ENCODE measurements at places on chromosomes 1 and 21.

DNA sequence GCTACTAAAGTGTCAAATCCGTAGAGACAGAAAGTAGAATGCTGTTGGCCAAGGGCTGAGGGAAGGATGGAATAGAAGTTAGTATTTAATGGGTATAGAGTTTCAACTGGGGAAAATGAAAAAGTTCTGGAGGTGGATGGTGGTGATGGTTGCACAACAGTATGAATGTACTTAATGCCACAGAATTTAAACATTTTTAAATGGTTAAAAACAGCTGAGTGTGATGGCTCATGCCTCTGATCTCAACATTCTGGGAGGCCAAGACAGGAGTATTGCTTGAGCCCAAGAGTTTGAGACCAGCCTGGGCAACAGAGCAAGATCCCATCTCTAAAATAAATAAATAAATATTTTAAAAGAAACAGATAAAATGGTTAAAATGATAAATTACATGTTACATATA is 44.5 kb downstream of the PIK3R3 start:
- DNase-seq: no peak

- peak; percentile 55 for DNase-seq
Measured at GRCh38 chr1:64242895-64243756, 39.7 kb downstream of the UBE2U start.

DNA sequence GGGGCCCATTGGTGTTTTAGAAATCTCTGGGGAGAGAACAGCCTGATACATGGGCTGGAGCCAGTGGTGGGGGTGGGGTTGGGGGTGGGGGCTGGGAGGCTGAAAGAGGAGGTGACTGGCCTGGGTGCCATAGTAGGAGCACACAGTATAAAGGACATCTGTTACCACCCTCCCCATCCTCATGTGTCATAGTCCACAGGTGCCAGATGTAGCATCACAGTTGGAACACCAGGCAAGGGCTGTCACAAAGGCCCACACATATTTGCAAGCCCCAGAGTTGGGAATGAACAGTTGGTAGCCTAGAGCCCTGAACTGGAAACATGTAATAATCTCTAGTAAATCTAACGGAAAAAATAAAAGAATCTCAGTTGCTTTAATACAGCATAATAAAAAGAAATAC is 55.1 kb upstream of the CR2 start:
- no peak for DNase-seq

DNA sequence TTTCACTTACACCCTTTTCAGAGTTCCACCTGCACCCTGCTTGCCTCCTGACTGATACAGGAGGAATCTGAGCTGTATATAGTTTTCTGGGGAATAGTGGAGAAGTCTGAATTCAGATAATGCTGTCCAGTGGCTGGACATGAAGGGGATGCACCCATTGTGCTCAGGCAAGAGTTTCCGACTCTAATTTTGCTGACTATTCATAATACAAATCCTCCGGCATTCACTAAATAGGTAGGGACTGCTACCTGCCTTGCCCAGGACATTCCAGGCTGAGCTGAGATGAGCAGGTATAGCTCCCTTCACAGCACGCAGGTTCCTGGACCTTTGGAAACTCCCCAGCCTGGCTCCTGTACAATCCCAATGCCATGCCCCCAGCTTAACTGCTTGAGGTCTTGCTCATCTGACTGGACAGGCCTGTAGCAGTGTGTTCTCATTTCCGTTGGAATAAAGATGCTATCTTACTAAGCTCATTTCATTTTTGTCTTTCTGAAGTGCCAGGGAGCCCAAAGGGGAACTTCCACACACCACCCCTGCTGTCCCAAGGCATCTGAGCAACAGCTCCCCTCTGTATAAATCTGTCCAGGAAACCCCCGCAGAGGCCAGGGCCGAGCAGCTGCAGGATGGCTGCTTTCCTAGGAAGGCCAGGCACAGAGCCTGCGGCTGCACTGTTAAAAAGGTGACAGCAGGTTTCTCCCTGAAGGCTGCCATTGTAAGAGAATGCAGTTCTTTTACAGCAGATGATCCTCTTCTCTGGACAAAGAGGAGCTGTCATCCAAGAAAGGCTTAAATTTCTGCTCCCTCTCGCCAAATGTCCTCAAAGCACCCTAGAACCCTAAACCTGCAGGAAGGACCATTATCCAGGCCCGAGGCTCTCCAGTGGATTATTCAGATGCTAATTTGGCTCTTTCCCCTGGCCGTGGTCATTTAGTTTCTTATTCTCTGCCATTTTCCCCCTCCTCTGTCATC is 21.7 kb upstream of the VASH2 start:
- no peak for DNase-seq

- no peak for DNase-seq
Measured at GRCh38 chr1:232940262-232940661, 10.1 kb upstream of the NTPCR start.

DNA sequence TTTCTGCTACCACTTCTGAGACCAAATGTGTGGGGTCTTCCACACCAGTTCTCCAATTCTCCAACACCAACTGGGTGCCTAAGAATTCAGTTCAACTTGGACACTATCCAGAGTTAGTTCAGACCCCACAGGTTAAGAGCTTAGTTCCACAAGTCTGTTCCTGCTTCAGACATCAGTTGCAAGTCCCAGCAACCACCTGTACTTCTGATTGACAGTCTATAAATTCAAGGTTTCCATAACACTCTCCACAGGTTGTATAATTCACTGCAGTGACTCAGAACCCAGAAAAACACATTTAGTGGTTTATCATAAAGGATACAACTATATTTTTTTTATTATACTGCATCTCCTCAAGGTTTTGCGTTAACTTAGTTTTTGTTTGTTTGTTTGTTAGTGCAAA is 18.7 kb downstream of the AK5 start:
- no peak for DNase-seq

GRCh38 chr1:48859456-48859855 is 82.8 kb upstream of the BEND5 start:
- DNase-seq: no peak

GRCh38 chr1:97340951-97341350 is 579.9 kb downstream of the DPYD start:
- no peak for DNase-seq

DNA sequence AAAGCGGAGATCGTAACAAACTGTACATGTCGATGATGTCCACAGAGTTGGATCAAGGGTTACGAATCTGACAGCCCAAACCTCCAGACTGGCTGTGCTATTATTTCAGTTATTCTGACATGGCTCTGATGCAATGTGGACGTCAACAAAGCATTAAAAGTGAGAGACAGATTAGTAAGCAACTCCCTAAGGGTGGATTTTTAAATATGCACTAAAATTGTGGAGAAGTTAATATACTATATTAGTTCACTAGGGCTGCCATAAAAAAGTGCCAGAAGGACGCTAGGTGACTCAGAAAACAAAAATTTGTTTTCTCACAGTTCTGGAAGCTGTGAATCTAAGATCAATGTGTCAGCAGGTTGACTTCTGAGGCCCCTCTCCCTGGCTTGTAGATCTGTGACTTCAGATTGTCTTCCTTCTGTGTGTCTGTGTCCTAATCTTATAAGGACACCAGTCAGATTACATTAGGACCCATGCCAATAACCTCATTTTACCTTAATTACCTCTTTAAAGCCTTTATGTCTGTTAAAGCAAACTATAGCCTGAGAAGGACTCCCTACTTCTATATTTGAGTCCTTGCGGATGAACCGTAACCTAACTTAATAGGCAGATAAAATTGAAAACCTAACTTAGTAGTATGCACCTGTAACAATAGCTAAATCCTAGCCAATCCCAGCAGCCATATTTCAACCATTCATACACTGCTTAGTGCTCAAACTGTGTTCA is 66.0 kb upstream of the BACH1 start:
- DNase-seq: no peak

DNA sequence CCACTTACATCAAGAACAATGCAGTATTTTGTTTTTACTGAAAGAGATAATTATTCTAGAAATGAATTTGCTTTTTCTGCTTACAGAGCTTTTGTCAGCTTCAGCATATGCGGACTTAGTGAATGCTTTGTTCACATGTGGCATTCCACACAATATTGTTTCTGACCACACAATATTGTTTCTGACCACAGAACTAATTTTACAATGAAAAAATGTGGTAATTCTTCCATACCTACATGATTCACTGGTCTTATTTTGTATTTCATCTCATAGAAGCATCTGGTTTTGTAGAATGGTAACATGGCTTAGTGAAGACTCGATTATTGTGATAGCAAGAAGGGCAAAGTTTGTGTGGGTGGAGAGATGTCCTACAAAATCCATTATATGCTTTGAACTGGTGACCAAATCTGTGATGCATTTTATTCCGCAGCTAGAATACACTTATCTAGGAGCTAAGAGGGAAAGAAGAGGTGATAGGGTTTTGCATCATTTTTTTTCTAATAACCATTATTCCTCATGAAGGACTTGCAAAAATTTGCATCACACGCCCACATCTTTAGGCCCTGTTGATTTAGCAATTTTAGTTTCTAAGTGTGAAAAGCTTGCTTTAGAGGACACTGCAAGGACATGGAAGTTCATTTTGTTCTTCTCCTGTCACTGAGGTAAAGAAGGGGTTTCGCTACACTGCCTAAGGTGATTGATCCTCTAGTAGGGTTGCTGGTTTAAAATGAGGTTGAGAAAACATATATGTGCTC is 75.3 kb downstream of the HLX start:
- DNase-seq: no peak

GRCh38 chr1:157495285-157495684 is 57.0 kb downstream of the FCRL5 start:
- DNase-seq: peak; percentile 64

DNA sequence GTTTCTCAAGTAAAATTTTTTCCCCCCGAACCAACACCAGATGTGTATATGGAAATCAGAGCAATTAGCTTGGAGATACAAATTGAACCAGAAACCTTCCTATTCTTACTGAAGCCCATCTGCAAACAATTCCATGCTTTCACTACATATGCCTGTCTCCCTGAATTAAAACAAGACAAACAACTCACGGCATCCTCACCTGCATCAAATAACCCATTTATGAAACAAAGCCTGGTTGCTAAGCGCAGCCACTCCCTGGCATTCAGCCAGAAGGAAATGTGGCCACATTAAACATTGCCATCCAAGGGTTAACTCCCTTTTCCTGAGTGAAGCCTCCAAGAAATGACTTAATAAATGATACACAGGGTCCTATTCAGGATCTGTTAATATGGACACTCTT is 55.3 kb downstream of the APP start:
- peak; percentile 34 for DNase-seq

DNA sequence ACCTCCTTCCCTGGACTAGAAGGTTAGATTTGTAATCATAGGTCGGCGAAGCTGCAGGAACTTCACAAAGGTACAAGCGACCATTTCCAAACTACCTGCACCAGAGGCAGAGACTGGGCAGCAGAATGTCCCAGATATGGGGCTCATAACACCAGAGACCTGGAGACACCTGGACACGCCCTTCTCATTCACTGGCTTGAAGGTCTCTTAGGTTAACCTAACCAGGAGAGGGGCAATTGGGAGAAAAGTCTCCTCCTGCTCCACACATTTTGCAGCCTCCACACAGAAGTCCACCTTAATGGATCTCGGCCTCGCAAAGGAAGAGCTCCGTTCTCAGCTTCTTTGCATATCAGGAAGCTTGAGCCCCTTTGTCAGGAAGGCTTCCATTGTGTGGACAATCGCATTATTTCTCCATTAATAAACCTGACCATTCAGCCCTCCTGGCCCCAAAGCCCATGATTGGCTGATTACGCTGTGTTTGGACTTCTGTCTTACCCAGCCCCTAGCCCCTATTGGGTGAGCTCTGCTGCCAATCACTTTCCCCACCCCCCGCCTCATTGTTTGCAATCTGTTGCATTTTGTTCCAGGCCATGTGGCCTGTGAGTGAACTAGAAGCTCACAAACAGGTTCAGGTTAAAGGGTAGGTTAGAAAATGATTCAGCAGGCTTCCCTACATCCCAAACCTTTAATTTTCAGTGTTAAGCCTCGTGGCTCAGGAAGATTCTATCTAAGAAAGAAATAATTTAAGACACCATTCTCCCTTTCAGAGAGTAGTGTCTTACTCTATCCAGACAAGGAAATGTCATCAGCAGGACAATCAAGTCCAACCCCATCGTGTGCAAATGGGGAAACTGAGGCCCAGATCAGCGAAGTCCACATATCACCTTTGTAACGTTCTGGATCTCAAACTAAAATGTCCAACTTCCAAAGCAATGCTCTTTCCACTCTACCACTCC is 2.8 kb downstream of the MYCL start:
- DNase-seq: no peak

Measured in SHP77 (cell line).